Activated CD4-positive, alpha-beta T cell treated with anti-CD3 and anti-CD28 coated beads, Interleukin-2, amount 10 ng/mL, durations not matched to agents 24 days and 14 days (primary cell): ENCODE measurements at places on chromosomes 7 and 10.

GRCh38 chr10:129421399-129422010 lies 45.5 kb upstream of the MGMT start:
- no peak for DNase-seq

GRCh38 chr7:128810473-128810872 lies 18.7 kb downstream of the CCDC136 start:
- DNase-seq: no peak

DNA sequence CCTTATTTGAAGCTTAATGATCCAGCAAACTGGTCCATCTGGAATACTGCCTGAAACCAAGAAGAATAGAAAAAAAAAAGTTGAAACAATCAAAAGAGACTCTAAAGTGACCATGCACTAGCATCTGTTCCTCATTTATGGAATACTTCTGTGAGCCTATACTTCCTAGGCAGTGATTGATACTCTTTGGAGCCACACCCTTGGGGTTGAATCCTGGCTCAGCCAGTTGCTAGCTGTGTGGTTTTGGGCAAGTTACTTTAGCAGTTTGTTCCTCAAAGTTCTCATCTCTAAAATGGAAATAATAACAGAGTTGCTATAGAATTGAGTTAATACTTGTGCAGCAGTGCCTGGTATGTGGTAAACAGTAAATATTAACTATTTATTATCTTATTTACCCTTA lies 208.9 kb downstream of the GPR158 start:
- no peak for DNase-seq

DNA sequence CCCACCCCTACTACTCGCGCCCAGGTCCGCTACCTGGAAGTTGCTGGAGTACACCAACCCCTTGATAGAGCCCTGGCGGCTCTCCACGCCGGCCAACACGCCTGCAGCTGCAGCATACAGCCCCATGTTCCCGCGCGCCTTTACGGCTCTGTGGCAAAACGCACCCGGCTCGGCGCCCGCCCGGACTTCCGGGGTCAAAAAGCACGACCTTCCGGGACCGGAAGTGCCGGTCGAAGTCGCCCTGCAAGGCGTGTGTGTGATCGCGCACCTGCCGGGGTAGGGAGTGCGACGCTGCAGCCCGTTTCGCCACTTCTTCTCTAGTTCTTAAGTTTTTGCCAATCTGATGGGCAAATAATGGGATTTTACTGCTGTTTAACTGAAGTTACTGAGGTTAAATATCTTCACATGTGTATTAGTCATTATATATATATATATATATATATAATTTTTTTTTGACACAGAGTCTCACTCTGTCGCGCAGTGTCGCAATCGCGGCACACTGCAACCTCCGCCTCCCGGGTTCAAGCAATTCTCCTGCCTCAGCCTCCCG lies at the start of gene NSUN5:
Gene NSUN5 (minus strand): TSS at position 162 of the 550 bp plus-strand sequence. CDS start 36 bp downstream, at position 126.
- DNase-seq: peak; percentile 97

GRCh38 chr10:49749144-49749543 lies 13.0 kb downstream of the OGDHL start:
- DNase-seq: no peak

DNA sequence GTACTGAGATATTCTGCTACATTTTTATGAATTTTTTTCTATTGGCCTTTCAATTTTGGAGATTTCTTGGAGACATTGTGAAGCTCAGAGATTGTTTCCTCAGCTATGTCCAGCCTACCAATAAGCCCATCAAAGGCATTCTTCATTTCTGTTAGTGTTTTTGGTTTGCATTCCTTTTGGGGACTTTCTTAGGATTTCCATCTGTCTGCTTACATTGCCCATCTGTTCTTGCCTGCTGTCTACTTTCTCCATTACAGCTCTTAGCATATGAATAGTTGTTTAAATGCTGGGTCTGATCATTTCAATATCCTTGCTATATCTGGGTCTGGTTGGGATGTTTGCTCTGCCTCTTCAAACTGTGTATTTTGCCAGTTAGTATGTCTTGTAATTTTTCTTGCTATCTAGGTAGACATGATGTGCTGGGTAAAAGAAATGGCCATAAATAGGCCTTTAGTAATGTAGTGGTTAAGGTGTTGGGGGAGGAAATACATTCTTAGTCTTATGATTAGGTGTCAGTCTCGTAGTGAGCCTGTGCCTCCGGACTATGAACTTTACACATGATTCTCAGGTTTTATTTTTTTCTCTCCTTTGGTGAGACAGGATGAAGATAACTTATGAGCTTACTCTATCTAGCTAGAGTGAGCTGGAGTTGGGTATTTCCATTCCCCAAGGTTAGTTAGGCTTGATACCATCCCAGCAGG lies 32.6 kb upstream of the NME8 start:
- no peak for DNase-seq

- no peak for DNase-seq
Observed at GRCh38 chr10:625333-625696, 64.2 kb downstream of the DIP2C start.

DNA sequence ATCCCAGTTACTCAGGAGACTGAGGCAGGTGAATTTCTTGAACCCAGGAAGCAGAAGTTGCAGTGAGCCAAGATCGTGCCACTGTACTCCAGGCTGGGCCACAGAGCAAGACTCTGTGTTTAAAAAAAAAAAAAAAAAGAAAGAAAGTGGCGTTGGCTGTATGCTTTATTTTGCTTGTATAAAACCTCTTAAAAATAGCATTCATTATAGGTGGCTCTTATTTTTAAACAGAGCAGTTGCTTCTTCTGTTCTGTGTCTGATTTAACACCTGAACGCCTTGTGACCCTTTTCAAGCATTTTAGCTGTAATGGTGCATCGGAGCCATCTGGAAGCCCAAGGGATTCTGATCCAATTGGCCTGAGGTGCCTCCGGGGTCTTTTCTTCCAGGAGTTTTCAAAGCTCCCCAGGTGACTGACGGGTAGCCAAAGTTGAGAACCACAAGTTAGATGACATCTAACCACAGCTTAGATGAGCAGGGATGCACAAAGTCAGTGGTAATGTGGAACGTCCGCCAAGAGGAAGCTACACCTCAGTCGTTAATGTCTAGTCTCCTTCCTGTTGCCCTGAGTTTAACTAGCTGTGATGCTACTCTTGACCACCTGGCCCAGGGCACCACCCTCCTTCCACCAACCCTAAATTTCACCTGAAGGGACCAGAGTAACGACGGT lies 274.6 kb upstream of the KLF6 start:
- DNase-seq: peak; percentile 76

DNA sequence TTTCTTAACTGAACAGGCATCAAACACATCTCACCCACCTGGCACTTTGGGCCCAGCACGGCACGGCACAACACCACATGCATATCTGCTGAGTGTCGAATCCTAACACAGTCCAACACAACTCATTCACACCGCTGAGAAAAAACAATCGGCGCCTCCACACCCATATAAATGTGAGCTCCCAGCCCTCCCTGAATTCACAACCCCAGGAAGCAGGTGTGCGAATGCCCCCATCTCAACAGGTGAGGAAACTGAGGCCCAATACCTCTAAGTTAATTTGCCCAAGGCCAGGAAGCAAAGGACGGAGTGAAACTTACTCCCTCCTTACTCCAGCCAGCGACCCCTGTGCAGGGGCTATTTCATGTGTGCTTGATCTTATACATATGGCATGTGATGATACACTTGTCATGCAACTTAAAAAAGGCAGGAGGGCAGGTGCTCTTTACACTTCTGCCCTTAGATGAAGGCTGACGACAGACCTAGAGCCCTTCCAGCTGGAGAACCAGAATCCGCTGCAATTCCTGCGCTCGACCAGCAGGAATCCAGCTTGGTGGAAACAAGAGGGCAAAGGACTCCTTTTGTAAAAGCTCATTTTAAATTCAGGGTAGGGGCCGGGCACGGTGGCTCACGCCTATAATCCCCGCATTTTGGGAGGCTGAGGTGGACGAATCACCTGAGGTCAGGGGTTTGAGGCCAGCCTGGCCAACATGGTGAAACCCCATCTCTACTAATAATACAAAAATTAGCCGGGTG lies 116.0 kb downstream of the LARP4B start:
- peak; percentile 32 for DNase-seq

- DNase-seq: no peak
Observed at GRCh38 chr7:107666790-107667189, 6.2 kb downstream of the SLC26A4 start.

DNA sequence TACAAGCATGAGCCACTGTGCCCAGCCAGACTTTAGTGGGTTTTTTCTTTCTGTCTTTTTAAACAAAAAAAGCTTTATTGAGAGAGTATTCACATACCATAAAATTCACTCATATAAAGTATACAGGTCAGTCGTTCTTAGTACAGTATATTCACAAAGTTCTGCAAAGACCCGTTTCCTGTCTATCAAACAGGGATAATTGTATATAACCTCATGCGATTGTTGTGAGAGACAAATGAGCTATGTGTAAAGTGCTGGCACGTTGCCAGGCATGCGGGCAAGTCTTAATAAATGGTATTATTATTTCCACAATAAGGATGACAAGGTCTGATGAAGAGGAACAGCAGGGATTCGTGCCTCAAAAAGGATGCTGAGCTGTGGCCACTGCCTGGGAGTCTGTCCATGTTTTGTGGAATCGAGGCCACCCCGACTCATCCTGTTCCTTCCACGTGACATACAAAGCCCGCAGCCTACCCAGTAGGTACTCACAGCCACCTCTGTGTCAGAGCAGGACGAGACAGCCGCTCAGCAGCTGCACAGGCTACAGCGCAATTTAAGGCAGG lies 51.6 kb downstream of the SMKR1 start:
- DNase-seq: peak; percentile 72

DNA sequence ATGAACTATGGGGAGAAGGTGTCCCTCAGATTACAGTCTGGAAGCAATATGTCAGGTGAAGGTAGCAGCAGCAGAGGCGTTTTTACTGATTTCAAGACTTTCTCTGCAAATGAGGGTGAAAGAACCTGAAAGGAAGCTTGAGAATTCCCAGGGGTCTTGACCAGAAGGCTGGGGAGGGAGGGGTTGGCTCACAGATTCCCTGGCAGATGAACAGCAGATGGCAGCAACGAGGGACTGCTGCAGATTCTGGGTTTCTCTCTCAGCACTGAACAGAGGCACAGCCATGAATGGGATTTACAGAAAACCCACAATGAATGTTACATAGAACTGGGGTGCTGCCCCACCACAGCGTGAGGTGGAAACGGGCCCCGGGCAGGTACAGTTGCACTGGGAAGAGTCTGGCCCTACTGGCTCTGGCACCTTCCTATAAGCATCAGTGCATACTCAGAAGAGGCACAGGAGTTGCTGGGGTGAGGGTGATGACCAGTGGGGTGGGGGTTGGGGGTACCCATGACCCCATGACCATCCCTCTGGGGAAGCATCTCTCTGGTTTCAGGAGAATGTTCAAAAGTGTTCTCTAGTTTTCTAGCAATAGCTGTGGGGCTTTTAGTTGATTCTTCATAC lies 317.8 kb downstream of the SH2D4B start:
- no peak for DNase-seq

DNA sequence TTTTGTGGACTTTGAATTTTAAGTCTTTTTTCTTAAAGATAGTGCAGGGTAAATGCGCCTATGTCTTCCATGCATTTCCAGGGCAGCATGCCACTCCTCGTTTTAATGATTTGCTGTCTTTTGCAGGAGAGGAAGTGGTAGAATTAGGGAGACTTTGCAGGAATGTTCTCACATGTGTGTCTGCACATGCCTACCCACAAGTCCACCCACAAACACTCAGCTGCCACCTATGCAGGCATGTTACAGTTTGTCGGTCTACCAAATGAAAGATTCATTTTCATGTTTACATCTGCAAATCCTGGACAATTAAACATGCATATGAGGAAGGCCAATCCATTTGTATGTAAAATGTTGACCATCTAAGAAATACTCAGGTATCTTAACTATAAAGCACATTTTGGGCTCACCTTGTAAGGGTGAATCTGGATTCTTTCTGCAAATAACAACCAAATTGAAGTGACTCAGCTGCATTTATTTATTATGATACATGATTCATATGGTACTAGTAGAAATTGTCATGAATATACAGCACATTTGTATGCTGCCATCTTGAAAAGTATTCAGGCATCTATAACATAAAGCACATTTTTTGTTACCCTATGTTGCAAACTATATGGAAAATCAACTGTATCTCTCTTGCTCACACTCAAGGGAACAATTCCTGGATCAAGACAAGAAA lies 4.7 kb upstream of the TEX36 start:
- DNase-seq: no peak

DNA sequence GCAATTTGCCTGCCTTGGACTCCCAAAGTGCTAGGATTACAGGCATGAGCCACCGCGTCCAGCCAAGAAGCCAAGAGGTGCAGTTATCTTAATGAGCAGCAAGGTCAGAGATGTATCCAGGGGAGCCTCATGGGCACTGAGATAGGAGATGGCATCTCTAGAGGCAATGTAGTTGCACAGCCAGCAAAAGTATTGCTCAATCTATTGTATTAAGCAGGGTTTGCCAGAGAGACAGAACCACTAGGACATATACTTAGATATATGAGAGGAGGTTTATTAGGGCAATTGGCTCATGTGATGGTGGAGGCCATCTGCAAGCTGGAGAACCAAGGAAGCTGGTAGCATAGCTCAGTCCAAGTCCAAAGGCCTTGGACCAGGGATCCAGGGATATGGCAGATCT lies 16.3 kb upstream of the VPS26A start:
- DNase-seq: no peak

GRCh38 chr7:22200238-22200637 lies 156.7 kb downstream of the RAPGEF5 start:
- DNase-seq: no peak

DNA sequence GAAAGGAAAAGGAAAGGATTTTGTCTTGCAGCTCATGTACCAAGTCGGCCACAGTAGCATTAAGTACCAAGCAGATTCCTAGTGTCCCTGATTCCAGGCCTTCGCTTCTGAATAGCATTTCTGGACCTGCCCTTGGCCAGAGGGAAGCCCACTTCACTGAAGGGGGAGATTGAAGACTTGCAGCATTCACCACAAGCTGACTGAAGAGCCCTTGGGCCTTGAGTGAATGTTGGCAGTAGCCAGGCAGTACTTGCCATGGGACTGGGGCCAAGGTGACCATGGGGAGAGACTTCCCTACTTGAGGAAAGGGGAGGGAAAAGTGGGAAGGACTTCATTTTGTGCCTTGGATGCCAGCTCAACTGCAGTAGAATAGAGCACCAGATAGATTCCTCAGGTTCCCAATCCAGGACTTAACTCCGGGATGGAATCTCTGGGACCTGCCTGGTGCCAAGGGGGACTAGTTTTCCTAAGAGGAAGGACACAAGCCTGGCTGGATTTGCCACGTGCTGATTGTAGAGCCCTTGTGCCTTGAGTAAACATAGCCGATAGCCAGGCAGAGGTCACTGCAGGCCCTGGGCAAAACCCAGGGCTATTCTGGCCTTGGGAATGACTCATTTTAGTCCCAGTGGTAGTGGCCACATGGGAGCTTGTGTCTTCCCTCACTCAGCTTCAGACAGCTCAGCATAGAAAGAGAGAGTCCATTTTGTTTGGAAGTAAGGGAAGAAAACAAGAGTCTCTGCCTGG lies 141.7 kb upstream of the KCND2 start:
- no peak for DNase-seq

DNA sequence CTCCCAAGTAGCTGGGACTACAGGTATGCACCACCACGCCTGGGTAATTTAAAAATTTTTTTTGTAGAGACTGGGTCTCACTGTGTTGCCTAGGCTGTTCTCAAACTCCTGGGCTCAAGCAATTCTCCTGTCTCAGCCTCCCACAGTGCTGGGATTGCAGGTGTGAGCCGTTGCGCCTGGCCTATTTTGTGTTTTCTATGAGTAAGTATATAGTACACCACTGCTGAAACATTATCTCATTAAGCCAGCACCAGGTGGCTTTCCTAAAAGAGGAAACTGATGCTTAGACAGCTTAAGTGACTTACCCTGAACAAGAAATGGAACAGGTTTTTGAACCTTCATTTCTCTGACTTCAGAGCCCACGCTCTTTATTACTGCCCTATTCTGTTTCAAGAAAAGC lies 7.8 kb upstream of the PTPN12 start:
- DNase-seq: no peak
